ENCODE measurements at places on chromosomes 3 and 15. TPM values are rescaled to one million over a fixed set of nuclear protein-coding genes. Genes with fewer than 3 reads are reported as not detected.

Gene CHL1
- total RNA-seq = not detected

DNA sequence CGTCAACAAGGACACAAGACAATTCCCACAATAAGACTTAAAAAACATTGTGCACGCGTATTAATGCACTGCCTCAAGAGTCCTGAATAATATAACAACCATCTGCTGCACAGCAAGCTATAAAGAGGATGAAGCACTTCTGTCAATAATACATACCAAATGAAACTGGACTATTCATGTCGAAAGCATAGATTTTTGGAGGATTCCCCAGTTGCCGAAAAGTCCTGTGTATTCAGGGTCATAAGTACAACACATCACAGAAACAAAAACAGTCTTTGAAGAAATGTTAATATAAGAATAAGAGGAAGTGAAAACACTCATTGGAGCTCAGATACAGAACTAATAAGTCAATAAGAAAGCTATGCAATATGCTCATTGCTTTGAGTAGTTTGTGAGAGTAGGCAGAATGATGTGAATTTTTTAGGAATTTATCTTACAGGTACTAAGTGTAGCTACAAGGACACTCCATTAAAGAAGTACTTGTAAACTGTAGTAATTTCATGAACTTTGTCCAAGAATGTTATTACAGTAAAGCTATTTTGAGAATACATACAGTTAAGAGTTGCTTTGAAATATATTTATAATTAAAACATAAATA is 31.6 kb downstream of the CBLB start:
- peaks cover 12% of the 10 kb centered on the region for H3K4me1 ChIP-seq
- 0 out of 2 replicates have a peak, but pooled peaks cover 5% of the 10 kb centered on the region for H3K36me3 ChIP-seq
- no peak overlapping the region for H3K4me3 ChIP-seq
- H3K27me3 ChIP-seq = no peaks in the 10 kb centered on the region

Gene KLHL6
- 0.04 TPM for total RNA-seq

DNA sequence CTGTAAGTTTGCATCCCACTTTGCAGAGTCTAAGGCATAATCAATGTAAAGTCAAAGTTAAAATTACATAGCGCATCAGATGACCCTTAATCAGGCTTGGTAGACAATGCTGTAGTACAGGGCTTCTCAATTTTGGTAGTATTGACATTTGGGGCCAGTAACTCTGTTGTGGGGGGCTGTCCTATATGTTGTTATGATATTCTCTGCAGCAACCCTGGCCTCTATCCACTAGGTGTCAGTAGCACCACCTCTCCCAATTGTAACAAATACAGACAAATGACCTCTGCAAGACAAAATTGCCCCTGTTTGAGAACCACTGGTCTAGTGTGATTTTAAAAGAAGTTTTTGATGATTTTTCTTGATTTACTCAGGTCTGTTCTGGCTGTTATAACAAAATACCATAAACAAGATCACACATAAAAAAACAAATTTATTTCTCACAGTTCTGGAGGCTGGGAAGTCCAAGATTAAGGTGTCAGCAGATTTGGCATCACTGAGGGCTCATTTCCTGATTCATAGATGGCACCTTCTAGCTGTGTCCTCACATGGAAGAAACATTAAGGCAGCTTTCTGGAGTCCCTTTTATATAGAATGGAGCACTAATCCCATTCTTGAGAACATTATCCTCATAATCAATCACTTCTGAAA is 37.6 kb upstream of the SLC9A9 start:
- no peaks in the 10 kb centered on the region for H3K36me3 ChIP-seq
- no peaks in the 10 kb centered on the region for H3K27me3 ChIP-seq
- no peak overlapping the region for H3K27ac ChIP-seq
- no peak overlapping the region for H3K4me3 ChIP-seq

- DNase-seq = no peak
- H3K27me3 ChIP-seq = peaks cover 16% of the 10 kb centered on the region
- no peaks in the 10 kb centered on the region for H3K36me3 ChIP-seq
- no peak overlapping the region for H3K4me3 ChIP-seq
- no peaks in the 10 kb centered on the region for H3K4me1 ChIP-seq
- no peak overlapping the region for H3K27ac ChIP-seq
These were observed 1.4 kb upstream of the MAGEL2 start for GRCh38 chr15:23648920-23649515.

GRCh38 chr3:7565574-7565973 is 704.7 kb downstream of the GRM7 start:
- H3K4me3 ChIP-seq = no peak overlapping the region
- no peaks in the 10 kb centered on the region for H3K4me1 ChIP-seq
- no peaks in the 10 kb centered on the region for H3K36me3 ChIP-seq
- H3K27me3 ChIP-seq = no peaks in the 10 kb centered on the region
- no peak for DNase-seq
- H3K27ac ChIP-seq = no peak overlapping the region

Gene SPATA12
- 0.57 TPM for total RNA-seq

Gene ENTPD3
- total RNA-seq = not detected

DNA sequence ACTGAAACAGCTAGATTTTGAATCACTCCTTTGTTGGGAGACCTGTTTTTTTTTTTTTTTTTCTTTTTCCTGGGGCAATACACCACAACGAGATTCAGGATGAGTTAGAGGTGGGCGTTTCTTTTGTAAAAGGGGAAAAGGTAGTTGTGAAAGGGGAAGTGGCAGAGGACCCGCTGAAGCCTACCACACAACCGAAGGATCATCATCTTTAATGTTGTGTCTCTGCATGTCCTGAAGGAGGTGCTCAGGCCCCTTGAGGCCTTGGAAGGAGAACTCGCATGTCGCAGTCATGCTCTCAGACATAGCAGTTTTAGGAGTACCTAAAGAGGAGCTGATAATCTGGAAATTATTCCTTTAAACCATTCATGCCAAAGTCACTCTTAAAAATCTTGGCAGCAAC is 137.9 kb upstream of the LRIG1 start:
- no peaks in the 10 kb centered on the region for H3K27me3 ChIP-seq
- no peak overlapping the region for H3K27ac ChIP-seq
- no peak overlapping the region for H3K4me3 ChIP-seq
- no peaks in the 10 kb centered on the region for H3K36me3 ChIP-seq
- no peak for DNase-seq

GRCh38 chr3:55912880-55913279 is 425.8 kb upstream of the WNT5A start:
- no peaks in the 10 kb centered on the region for H3K4me1 ChIP-seq
- no peaks in the 10 kb centered on the region for H3K36me3 ChIP-seq
- no peak for DNase-seq
- no peak overlapping the region for H3K4me3 ChIP-seq
- no peaks in the 10 kb centered on the region for H3K27me3 ChIP-seq

- DNase-seq = no peak
- H3K27ac ChIP-seq = no peak overlapping the region
- H3K4me1 ChIP-seq = no peaks in the 10 kb centered on the region
These were observed 23.6 kb upstream of the LRRC34 start for GRCh38 chr3:169836078-169836941.

GRCh38 chr3:41327718-41328117 is 128.4 kb downstream of the CTNNB1 start:
- no peaks in the 10 kb centered on the region for H3K27me3 ChIP-seq
- H3K27ac ChIP-seq = no peak overlapping the region
- no peaks in the 10 kb centered on the region for H3K36me3 ChIP-seq
- H3K4me1 ChIP-seq = peaks cover 25% of the 10 kb centered on the region
- no peak overlapping the region for H3K4me3 ChIP-seq
- peak; percentile 36 for DNase-seq

GRCh38 chr3:160648701-160649100 is 28.3 kb upstream of the ARL14 start:
- no peak overlapping the region for H3K27ac ChIP-seq
- no peak overlapping the region for H3K4me3 ChIP-seq
- no peaks in the 10 kb centered on the region for H3K36me3 ChIP-seq
- DNase-seq = no peak

Gene CAMP
- total RNA-seq = not detected

Gene NMB
- total RNA-seq = 66.7 TPM

Gene BMF
- 11.0 TPM for total RNA-seq

DNA sequence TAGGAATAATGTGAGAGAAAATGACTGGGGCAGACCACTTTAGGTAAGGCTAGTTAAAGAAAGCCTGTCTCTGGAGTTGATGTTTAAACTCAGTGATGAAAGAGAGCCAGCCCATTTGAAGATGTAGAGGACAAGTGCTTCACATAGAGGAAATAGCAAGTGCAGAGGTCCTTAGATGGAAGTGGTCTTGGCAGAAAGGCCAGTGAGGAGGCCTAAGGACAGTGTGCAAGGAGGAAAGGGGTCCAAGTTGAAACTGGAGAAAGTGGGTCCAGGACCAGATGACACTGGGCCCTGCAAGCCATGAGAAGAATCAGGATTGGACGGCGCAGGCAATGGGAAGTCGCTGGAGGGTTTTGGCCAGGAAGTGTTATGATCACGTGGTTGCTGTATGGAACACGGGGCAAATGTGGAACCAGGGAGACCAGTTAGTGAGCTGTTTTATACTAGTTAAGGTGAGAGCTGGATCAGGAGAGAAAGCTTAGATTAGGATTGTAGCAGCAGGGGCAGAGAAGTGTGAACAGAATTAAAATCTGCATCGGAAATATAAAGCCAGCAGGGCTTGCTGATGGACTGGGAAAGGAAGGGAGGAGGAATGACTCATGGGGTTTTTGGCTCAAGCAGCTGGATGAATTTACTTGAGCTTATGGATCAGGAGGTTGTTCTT is 48.0 kb upstream of the SCAANT1 start:
- no peaks in the 10 kb centered on the region for H3K36me3 ChIP-seq
- H3K4me1 ChIP-seq = peaks cover 13% of the 10 kb centered on the region
- no peak overlapping the region for H3K4me3 ChIP-seq
- H3K27me3 ChIP-seq = no peaks in the 10 kb centered on the region
- DNase-seq = peak; percentile 34

DNA sequence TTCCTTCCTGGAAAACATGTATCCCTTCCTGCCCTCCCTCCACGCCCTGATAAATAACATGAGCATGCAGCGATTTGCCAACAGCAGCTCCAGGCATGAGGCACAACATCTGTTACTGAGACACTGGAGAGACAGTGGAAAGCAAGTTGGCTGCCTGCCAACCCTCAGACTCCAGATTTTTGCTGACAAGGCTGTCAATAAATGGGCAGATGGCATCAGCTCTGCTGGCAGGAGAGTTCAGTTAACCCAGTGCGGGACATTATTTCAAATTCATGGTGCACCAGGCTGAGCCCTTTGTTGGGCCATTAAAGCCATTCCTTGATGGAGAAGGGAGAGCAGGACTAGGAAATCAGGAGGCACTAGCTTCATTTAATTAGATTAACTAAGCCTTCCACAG is 293.3 kb downstream of the MEX3B start:
- DNase-seq = no peak
- peaks cover 49% of the 10 kb centered on the region for H3K27me3 ChIP-seq
- no peaks in the 10 kb centered on the region for H3K36me3 ChIP-seq
- H3K4me3 ChIP-seq = no peak overlapping the region

GRCh38 chr3:69647511-69648110 is 91.7 kb upstream of the MITF start:
- H3K4me3 ChIP-seq = no peak overlapping the region
- no peaks in the 10 kb centered on the region for H3K36me3 ChIP-seq
- 0 out of 2 replicates have a peak, but pooled peaks cover 8% of the 10 kb centered on the region for H3K4me1 ChIP-seq

DNA sequence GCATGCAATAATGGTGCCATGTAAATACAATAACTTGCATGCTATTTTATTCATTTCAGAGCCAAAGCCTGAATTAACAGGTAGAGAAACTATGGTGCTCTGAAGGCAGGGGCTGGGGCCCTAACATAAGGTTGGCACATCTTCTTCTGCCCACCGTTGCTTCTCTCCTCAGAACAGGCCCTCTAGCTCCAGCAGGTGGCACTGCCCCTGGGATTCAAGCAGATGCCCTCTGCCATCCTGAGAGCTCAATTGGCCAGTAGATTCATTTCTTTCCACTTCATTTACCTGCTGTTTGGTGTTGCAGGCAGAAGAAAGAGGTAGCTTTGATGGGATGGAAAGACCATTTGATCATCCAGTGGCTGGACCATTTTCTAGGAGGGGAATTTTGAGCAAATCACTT is 130.5 kb downstream of the FOXB1 start:
- peaks cover 18% of the 10 kb centered on the region for H3K4me1 ChIP-seq
- H3K4me3 ChIP-seq = no peak overlapping the region
- no peaks in the 10 kb centered on the region for H3K27me3 ChIP-seq
- no peak for DNase-seq
- no peaks in the 10 kb centered on the region for H3K36me3 ChIP-seq
- H3K27ac ChIP-seq = no peak overlapping the region

Gene SNTN
- not detected for total RNA-seq

- H3K36me3 ChIP-seq = no peaks in the 10 kb centered on the region
- no peaks in the 10 kb centered on the region for H3K4me1 ChIP-seq
These were observed 47.1 kb downstream of the IDH2 start for GRCh38 chr15:90055182-90055581.

DNA sequence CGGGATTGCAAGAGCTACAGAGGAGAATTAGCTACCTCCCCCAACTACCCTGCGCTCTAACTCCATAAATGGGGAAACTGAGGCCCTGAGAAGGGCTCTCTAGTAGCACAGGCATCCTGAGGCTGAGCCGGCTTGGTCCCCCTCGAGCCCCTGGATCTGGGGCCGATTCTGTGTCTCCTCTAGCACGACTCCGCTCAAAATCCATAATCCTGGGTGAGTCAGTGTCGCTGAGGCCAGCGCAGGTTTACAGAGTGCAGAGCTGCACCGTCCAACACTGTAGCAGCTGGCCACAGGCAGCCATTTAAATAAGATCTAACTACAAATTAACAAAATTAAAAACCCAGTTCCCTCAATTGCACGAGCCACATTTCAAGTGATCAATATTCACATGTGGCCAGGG is 10.8 kb downstream of the GATA2 start:
- no peak for DNase-seq
- H3K4me3 ChIP-seq = no peak overlapping the region
- no peaks in the 10 kb centered on the region for H3K36me3 ChIP-seq

Gene POLQ
- 14.3 TPM for total RNA-seq

Gene SENP2
- total RNA-seq = 89.5 TPM

DNA sequence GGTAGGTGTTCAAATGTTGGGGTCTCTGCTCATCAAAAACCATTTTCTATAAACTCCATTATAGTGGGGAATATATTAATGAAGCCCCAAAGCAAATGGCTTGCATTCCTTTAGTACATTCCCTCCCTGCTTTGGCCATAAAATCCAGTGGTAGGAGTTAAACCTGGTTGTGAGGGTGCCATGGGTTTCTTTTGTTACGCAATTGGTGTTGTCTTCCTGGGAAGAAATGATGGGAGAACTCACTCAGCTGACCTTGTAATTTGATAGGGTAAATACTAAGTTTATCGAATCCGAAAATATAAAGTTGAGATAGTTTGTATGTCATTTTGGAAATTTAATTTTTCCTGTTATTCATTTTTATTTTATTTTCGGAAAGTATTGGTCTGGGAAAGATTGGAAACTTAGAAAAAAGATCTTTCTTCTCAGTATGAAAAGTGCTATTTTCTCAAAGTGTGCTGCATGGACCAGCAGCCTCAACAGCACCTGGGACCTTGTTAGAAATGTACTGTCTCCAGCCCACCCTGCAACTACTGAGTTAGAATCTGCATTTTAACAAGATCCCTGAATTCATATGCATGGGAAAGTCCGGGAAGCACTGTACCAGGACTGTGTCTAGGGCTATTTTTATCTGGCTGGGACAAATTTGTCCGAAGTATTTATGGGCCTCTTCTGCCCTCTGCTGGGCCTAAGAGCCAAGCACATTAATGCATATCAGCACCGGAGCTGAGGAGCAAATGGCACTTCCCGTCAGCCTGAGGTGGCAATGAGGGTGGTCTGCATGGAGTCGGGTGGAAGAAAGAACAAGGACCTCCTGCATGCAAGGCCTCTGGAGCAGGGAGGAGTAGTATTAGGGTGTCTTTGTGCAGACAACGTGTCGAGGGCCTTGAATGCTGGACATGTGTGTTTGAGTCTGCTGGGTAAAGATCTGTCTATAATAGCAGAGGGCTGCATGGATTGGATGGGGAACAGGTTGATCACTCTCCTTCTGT is 54.7 kb downstream of the FAM81A start:
- 0 out of 2 replicates have a peak, but pooled peaks cover 4% of the 10 kb centered on the region for H3K4me1 ChIP-seq
- no peaks in the 10 kb centered on the region for H3K36me3 ChIP-seq
- H3K27me3 ChIP-seq = no peaks in the 10 kb centered on the region
- peak; percentile 54 for DNase-seq
- no peak overlapping the region for H3K4me3 ChIP-seq
- H3K27ac ChIP-seq = no peak overlapping the region

Gene TNFAIP8L3
- total RNA-seq = not detected

Data from PC-9 (cell line).